Right atrium auricular region (tissue), 2 donors: ENCODE measurements at places on chromosomes 3 and 15.

- no peak for DNase-seq
These were observed 920.9 kb downstream of the TUSC7 start for GRCh38 chr3:117630469-117630868.

DNA sequence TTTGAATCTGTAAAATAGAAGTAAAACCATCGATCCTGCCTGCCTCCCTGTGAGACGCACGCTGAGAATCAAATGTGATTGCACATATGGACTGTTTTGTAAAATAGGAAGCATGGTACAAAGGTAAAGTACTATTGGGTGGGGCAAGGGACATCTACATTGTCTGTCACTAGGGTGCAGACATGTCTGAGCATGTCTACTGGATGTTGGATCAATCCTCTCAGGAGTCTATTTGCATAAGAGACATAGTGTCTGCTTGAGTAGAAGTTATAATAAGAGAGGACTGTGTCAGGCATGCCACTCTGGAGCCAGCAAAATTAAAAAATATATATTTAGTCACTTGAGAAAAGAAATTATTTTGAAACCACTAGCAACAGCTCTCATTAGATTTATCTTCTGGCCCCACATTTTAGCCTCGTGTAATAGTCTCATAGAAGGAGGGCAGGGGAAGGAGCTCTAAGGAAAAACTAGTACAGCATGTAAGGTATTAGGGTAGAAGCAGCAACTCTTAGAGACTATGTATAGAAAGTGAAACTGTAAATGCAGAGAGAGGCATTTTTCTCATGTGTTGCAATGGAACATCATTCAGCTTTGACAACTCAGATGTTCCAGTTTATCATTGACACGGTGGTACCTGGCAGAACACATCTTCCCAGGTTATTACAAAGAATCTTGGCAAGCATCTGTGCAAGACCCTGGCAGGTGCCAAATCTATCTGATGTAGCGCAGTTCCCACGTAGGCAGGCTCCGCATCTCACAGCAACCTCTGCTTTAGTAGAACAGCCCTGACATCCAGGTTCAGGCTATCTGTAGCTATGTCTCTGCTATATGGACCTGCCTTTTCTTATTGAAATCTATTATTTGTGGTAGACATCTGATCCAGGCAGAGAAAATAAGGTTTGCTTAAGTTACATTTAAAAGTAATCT, 85.2 kb upstream of the CHL1 start:
- DNase-seq: no peak

DNA sequence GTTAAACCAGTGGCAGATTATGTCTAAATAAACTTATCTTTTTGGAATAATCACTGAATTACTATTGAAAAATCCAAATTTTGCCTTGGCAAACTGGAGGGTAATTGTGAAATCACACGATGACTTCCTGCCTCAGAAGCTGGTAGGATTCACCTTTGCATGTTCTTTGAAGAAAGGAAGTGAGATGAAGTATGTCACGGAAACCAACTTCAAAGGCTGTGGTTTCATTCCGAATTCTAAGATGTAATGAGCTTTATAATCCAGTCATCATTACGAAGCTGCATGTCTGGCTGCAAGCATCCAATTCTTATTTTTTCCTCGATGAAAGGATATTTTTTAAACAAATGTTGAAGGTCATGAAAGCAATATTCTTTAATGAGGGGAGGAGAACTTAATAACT, 15.0 kb upstream of the ZBED2 start:
- DNase-seq: no peak

DNA sequence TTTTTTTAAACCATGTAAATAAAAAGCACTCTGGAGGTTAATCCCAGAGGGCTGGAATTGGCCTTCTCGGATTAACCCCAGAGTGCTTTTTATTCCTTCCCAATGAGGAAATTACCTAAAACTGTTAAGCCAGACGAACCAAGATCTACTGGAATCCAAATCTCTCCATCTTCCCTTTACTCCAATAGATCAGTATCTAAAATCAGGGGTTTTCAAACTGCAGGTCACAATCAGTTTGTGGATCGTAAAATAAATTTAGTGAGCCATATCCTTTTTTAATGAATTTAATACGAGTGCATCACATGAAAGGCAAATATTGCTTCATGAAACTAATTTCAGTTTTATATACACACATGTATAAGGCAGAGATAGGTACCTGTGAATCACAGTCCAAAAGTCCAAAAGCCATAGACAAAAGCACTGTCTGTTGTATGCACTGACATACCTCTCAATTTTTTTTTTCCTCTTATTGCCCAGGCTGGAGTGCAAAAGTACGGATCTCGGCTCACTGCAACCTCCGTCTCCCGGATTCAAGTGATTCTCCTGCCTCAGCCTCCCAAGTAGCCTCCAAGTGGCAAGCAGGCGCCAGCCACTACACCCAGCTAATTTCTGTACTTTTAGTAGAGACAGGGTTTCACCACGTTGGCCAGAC, 61.3 kb downstream of the TBL1XR1 start:
- DNase-seq: no peak

GRCh38 chr15:81948751-81949150, 97.1 kb downstream of the MEX3B start:
- DNase-seq: no peak

GRCh38 chr3:172268868-172269267, 179.4 kb downstream of the GHSR start:
- DNase-seq: no peak
